ENCODE measurements at places on chromosomes 5 and 9.

GRCh38 chr5:96337048-96337781 is 95.8 kb downstream of the PCSK1 start:
- DNase-seq: no peak

GRCh38 chr9:121398374-121398773 is 28.3 kb upstream of the STOM start:
- DNase-seq: peak; percentile 48

DNA sequence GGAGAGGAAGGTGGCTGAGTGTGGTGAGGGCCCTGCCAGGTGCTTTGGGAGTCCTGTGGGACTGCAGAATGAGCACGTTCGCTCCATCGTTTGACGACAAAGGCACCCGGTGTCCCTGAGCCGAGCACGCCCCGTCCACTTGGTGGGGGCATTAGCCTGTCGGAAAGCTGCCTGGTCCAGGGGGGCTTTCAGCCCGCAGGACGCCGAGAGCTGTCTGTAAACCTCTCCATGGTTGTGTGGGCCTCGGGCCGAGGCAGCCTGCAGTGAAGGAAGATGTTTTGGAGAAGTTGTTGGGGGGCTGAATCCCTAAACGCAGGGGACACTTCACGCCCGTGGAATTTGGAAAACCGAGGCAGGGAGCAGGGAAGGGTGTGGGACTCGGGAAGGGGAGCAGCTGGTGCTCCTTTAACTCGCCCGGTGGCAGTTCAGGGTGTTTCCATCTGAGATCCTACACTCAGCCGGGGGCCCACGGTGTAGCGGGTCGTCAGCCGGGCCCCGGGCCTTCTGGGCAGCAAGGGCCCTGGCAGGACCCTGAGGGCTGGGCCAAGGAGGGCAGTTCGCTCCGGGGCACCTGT is 53.8 kb downstream of the MRPL36 start:
- no peak for DNase-seq

DNA sequence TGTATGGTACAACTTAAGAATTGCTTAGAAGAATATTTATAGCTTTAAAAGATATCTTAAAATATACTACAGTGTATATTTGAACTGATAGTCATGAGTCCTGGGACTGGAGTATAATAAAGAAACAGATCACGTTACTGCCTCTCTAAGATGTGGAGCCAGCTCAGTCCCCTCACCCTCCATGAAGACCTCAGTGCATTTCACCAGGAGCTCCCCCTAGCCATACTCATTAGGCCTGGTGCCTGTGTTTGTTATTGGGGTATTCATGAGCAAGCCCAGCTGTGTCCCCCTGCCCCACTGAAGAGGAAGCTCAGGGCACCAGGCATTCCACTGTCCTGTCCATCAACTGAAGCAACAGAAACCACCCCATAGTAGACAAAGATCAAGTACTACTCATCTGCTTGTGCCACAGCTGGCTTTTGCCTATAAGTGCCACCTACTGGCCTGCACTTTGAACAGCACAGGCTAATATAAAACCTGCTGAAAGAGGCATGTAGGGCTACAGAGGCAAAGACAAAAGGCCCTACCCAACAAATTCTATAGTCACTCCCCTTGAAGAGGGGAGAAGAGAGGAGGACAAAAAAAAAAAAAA is 850.2 kb upstream of the NUDT12 start:
- peak; percentile 64 for DNase-seq

All from PC-3 (cell line).